Skin of body (tissue), 3 donors: ENCODE measurements at places on chromosomes 7 and 10.

DNA sequence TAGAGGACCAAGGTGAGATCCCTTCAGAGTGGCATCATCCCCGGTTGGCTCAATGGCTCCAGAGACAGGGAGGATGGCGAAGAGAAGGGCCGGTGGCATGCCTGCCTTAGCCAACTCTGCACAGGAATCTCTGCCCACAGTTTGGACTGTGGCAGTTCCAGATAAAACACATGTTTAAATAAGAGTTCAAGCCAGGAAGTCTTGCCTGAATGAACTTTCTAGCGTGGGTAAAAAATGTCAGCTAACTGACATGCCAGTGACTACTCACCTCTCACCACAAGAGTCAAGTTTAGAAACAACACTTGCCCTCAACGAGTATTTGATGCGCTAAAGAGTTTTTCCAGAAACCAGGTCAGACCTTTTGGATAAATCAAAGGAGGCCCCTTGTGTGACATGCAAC is 3.0 kb downstream of the NOD1 start:
- no peak for DNase-seq

DNA sequence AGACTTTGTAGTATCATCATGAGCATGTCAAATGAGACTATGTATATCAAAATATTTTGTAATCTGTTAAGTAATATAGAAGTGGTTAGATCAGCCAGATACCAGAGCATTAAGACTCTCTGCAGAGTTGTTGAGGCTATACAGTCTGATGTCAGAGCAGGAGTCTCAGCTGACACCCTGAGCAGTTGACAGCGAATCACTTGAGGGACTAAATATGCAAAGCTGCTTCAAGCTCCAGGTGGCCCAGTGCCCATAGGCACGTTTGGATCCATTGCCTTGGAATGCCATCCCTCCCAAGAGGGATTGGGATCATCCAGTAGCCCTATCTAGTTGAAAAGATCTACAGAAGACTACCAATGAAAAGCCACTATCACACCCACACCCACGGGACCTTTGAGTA is 210.2 kb downstream of the TAX1BP1 start:
- DNase-seq = no peak

DNA sequence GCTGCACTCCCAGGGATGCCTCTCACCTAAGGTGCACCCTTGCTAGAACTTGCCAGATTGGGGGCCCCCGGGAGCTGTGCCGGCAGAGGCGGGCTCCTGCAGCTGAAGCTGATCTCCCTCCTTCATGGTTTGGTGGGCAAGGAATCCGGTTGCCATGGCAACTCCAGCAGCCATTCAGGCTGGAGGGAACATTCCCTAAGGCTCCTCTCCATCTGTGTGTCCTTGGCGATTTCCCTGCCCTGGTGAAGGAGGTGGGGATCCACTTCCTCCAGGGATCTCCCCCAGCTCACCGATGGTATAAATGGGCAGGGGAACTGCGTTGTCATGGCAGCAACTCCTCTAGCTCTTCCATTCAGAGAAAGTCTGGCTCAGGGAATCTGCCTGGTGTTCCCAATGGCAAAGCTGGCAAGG is 49.6 kb upstream of the GPR158 start:
- DNase-seq = no peak

GRCh38 chr7:24732646-24733413 is 24.4 kb downstream of the GSDME start:
- no peak for DNase-seq

GRCh38 chr10:61821693-61822092 is 79.8 kb upstream of the ARID5B start:
- DNase-seq = no peak
